ENCODE measurements at places on chromosomes 7 and 10.

GRCh38 chr10:5618042-5618441, 48.4 kb downstream of the ASB13 start:
- DNase-seq: peak; percentile 84

DNA sequence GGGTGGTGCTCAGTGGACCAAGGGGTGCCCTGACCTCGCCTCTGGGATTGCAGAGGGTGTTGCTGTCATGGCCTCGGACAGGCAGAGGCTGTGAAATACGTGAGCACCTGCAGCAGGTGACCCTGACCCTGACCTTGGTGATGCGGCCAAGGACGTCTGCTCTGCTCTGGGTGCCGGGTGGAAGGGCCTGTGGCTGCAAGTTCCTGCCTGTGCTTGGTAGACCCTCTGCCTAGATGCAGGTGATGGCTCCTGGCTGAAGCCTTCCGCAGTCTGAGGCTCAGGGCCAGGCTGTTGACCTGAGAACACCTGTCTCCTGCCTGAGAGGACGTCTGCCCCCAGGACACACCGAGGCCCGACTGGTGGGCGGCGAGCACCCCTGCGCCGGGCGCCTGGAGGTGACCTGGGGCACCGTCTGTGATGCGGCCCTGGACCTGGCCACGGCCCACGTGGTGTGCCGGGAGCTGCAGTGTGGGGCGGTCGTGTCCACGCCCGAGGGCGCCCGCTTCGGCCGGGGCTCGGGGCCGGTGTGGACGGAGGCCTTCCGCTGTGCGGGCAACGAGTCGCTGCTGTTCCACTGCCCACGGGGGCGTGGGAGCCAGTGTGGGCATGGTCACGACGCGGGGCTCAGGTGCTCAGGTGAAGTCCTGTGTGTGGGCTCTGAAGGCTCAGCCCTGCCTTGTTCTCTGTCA, 4.4 kb downstream of the SCART1 start:
- DNase-seq: no peak

- DNase-seq: peak; percentile 99
These were observed 73.8 kb downstream of the PRPF18 start for GRCh38 chr10:13660551-13660920.

GRCh38 chr10:580778-581177, 108.7 kb downstream of the DIP2C start:
- peak; percentile 91 for DNase-seq

GRCh38 chr10:45370202-45370955, 3.6 kb upstream of the ALOX5 start:
- DNase-seq: no peak

DNA sequence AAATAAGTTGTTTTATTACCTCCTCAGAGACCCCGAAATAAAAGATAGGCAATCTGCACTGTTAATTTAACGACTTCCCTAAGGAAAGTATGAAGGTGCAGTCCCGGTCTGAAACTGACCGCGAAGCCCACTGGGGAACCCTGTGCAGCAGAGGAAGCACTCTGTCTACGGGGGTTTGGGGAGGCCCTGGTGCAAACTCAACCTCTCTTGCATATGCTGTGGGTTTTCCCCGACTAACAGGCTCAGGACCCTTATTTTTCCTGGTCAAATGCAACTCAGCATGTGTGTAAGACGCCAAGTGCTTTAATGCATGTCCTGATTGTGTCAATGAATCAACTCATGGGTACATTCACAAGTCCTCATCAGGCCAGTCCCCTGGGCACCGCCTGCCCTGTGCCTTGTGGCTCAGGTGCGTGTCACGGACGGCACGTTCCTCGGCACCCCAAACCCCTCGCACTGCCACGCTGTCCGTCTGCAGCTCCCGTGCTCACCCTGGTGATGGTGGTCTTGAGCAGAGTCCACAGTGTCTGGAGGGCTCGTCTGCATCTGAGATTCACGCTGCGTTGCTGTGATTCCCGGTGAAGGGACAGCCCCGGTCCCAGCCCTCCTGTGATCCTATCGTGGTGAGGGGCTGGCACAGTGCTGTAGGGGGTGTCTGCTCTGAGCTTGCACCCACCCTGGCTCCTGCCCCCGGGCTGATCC, 33.8 kb downstream of the JAKMIP3 start:
- DNase-seq: no peak

- DNase-seq: no peak
These were observed 122.2 kb upstream of the LRGUK start for GRCh38 chr7:134004829-134005505.

- peak; percentile 85 for DNase-seq
These were observed 44.8 kb upstream of the FAM133B start for GRCh38 chr7:92634924-92635519.

GRCh38 chr10:75189266-75190096, 21.1 kb upstream of the VDAC2 start:
- no peak for DNase-seq

DNA sequence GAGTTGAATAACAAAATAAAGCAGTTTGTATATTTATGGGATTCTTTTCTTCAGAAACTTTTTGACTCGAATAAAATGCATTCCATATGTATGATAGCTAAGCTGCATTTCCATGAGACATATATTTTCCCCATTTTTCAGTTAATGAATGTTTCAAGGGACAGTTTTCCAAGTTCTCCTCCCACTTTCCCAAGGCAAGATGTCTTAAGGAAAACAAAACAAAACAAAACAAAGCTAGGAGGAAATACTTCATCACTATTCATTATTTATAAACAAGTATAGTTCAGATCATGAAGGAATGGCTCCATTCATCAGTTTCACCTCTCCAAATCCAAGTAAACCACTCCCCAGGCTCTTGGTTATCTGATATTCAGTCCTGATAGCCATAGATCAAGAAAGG, 261.0 kb downstream of the WDR11 start:
- no peak for DNase-seq

- no peak for DNase-seq
These were observed 172.7 kb downstream of the SH3PXD2A start for GRCh38 chr10:103682631-103683030.

DNA sequence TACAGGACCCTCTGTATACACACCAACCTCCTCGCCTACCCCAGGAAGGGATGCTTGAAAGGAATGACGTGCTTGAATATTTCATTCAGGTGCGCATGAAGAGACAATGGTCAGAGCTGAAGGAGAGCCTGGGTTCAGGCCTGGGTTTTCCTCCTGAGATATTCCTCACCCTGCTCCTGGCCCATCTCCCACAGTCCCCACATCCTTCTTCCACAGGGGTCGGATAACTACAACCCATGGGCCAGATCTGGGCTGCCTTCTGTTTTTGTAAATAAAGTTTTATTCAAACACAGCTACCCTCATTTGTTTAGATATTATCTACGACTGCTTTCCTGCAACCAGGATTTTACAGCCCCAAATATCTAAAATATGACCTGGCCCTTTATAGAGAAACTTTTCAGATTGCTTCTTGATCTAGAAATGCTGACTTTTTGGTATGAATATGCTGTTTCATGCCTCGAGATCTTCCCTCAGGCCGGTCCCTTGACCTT, 1.8 kb upstream of the RADIL start:
- DNase-seq: no peak

- DNase-seq: no peak
These were observed 170.5 kb downstream of the SEPTIN7 start for GRCh38 chr7:35971133-35971891.

GRCh38 chr10:73768881-73769280, 13.0 kb upstream of the CHCHD1 start:
- no peak for DNase-seq

- no peak for DNase-seq
These were observed 529 bp downstream of the ZNF853 start for GRCh38 chr7:6615723-6616555.

DNA sequence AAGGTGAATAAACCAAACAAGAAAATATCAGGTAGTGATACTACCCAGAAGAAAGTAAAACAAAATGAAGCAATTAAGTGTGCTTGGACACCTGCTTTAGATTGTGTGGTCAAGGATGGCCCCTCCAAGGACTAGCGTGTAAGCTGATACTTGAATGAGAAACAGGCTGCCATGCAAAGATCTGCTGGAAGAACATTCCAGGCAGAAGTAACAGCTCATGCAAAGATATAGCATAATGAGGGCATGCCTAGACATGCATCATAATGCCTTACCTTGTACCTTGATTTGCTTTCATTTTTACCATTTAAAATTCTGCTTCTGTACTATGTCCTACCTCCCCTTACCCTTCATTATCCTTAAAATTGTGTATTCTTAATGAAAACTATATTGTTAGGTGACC, 74.8 kb upstream of the HDAC9 start:
- peak; percentile 76 for DNase-seq

GRCh38 chr7:77467408-77467807, 51.3 kb upstream of the GSAP start:
- DNase-seq: no peak

- DNase-seq: peak; percentile 1
These were observed 578.5 kb upstream of the MKI67 start for GRCh38 chr10:128704716-128705115.

- no peak for DNase-seq
These were observed 37.9 kb downstream of the XRCC2 start for GRCh38 chr7:152637920-152638580.

DNA sequence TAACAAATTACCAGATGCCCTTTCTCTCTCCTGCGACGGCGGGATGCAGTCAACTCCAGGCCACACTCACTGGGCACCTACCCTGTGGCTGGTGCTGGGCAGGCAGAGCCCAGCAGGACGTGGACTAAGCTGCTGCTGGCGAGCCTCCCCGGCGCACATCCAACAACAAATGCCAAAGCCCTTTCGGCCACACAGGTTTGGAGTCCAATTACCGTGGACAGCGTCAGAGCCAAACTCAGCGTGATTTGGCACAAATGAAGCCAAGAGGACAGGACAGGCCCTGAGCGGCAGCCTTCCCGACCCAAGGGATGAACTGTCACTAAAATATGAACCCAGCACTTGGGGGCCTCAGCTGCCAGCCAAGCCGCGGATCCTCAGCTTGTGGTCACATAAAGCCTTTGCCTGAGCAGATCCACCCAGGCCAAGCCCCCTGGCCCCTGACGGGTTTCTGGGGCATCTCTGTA, 28.4 kb downstream of the DAGLB start:
- DNase-seq: no peak

DNA sequence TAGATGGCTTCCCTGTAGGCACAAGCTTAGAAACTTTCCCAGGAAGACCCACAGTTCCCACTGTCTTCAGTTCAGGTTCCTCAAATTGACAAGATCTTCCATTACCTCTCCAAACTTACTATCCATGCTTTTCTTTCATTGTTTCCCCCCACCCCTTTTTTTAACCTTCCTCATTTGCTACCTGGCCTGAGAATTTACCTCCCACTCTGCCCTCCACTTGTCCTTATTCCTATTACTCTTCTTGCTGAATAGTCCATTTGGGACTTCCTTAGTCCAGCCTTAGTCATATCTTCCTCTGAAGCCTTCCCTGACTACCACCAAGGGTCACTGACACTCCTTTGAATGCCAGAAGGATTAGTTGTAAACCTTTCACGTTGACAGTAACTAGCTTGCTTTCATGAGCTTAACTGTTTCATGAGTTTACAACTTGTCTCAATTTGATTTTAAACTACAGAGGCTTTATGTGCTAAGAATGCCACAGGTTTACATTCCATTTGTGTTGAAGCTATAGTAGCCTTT, 1.2 kb upstream of the CALU start:
- DNase-seq: peak; percentile 78

- no peak for DNase-seq
These were observed 199.4 kb downstream of the DYNC1I1 start for GRCh38 chr7:95971716-95972115.

GRCh38 chr10:3215153-3215775, 42.7 kb upstream of the PITRM1 start:
- DNase-seq: no peak

- DNase-seq: peak; percentile 62
These were observed 14.3 kb downstream of the ZNF282 start for GRCh38 chr7:149209518-149210269.

DNA sequence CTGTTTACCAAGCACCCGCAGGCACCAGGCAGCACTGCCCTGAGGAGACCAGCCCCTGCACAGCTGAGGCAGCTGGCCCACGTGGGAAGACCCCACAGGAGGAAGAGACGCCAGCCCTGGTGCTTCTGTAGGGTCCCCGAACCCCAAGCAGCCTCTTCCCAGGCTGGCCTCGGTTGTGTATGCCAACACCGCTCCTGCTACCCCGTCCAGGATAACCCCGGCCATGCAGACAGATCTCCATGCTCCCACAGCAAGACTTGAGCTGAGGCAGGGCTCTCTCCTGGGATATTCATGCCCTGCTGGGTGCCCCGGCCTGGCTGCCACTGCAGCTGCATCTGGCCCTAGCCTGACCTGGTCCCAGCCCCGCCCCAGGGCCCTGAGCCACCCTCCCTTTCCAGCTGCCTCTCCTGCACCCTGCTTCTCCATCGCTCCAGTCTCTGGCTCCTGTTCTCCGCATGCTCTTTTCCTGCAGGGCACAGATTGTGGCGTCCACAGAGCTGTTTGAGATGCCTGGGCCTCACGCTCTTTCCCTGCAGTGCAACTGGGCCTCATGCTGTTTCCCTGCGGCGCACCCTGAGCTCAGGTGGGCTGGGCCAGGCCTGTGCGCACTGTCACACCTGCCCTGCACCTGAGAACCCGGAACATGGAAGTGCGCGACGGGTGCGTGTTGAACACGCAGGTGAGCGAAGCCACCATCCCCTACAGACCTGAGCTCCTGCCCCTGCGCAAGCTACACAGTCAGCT, 236.2 kb downstream of the ELFN1 start:
- no peak for DNase-seq

GRCh38 chr7:101820703-101821102, 3.3 kb downstream of the CUX1 start:
- no peak for DNase-seq

DNA sequence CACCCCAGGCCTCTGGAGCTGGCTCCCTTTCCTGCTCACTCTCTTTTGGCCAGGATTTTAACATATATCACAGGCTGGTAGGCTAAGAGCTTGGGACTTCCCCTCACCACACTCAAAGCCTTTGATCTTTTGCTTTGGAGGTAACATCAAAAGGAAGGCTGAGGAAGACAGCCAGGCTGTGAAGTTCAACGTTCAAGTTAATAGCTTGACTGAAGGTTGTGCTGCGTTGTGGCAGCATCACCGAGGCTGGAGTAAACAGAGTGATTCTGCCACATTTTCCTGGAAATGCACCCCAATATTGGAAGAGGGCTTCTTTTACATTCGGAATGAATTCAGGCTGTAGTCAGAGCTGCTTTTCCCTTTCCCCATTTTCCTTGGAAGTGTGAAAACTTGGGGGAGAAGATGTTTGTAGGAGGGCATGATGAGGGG, 57.3 kb downstream of the TCF7L2 start:
- no peak for DNase-seq

DNA sequence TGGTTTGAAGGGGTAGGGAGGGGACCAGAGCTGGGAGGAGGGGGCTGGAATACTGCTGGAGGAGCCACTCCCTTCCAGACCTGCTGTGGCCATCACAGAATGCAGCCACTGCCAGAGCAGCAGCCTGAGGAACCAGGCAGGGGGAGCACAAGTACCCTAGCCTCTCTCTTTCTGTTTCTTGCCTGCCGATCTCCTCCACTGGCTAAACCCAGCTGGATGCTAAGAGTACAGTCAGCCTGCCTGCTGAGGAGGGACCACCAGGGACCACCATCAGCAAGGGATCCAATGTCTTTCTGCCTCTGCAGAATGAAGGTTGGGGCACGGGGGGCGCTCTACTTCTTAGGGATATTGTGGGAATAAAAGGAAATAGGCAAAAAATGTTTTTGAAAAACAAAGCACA, 4.7 kb downstream of the BLVRA start:
- no peak for DNase-seq

- no peak for DNase-seq
These were observed 53.0 kb downstream of the STEAP1B start for GRCh38 chr7:22447008-22447407.

GRCh38 chr10:33616956-33617355, 282.5 kb upstream of the NRP1 start:
- DNase-seq: no peak

GRCh38 chr10:14560274-14560673, 214.4 kb downstream of the FAM107B start:
- peak; percentile 94 for DNase-seq
